Activated T-cell treated with anti-CD3 and anti-CD28 coated beads, Interleukin-2, amount 50 U/mL, for 4 hours (primary cell): ENCODE measurements at places on chromosomes 3 and 15.

GRCh38 chr15:79051029-79051428, 39.6 kb downstream of the RASGRF1 start:
- no peak for DNase-seq

- DNase-seq = no peak
These were observed 25.9 kb downstream of the CBLB start for GRCh38 chr3:105842943-105843342.

DNA sequence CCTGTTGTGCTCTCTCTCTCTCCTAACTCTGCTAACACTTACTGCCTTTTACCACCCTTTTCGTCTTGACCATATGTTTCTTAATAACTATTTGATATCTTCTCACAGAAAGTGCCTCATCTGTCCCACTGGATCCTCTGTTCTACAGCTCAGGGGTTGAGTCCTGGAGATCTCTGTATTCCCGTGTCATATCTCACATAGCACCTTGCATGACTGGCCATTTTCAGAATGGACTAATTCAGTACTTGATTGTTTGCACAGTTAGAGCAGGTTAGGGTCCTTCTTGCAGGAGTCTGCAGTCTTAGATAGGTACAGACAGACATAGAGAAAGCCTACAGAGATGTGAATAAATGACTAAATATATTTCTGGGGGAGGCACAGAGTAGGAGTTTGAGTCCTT, 20.9 kb downstream of the HACD3 start:
- DNase-seq = no peak

DNA sequence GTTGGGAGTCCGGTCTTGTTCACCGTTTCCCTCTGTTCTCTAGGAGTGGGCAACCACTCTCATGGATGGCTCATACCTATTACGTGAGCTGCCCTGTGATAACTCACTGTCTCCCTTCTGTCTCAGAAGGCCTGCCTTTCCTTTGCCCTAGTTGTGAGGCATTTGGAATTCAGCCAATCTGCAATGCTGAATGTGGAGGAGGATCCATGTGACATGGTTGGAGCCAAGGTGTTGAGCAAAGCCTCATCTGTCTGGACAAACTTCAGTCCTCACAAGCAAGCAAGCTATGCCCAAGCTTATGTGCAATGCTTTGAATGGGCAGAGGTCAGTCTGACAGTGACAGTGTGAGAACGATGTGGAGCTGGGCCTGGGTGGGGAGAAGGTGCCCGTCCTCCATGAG, 37.8 kb upstream of the ATP10A start:
- no peak for DNase-seq

DNA sequence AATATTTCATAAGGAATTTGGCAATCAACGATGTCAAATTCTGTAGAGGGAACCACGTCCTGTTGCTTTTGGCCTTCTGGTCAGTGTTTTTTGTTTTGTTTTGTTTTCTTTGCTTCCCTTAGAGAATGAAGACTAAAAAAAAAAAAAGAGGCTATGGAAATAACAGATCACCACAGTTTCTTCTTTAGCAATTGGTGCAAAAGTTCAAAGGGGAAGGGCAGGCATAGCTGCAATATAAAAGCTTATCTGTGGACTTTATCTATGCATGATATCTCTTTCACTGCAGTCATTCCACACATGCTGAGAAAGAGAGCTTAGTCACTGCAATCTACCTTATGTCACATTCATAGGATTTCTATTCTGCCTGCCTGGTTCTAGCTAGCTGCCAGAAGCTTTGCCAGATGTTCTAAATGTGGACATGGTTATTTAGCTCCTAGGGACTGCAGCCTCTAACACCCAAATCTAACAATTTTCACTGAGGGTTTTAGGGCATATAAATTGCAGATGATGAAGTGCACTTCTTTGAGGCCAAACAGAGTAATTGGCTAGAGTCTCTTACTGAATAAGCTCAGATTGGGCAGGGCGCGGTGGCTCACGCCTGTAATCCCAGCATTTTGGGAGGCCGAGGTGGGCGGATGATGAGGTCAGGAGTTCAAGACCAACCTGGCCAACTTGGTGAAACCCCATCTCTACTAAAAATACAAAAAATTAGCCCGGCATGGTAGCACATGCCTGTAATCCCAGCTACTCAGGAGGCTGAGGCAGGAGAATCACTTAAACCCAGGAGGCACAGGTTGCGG, 637.2 kb downstream of the NTRK3 start:
- DNase-seq = no peak

- no peak for DNase-seq
These were observed 27.5 kb downstream of the PCCB start for GRCh38 chr3:136277634-136278033.
